ACHN (cell line): ENCODE measurements at places on chromosomes 1 and 21.

DNA sequence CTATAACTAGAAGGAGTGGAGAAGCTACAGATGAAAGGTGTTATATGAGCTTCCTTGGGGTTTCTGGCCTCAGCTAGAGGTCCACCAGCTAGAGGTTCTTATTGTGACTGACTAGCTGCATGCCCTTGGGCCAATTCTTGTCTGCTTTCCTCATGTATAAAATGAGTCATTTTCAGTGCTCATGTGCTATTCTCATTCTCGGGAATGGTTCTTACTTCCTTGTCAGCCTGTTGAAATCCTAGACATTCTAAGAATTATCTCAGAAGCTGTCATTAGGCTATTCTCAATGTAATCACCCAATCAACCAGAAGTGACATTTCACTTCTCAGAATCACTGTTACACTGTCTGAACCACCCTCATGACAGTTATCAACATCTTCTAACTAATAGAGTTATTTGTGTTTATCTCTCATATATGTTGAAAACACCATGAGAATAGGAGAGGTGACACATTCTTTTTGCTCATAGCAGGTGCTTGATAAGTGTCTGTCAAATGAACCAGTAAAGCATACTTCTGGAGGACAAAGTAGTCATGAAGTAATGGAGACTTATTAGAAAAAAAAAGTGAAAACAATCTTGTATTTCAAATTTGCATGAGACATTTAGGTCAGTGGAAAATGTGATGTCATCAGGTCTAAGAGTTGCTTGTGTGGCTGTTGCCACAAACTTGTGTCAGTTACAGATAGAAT is 122.8 kb upstream of the IVNS1ABP start:
- DNase-seq = no peak

- peak; percentile 33 for DNase-seq
Measured at GRCh38 chr1:114718661-114719423, 2.3 kb upstream of the NRAS start.

DNA sequence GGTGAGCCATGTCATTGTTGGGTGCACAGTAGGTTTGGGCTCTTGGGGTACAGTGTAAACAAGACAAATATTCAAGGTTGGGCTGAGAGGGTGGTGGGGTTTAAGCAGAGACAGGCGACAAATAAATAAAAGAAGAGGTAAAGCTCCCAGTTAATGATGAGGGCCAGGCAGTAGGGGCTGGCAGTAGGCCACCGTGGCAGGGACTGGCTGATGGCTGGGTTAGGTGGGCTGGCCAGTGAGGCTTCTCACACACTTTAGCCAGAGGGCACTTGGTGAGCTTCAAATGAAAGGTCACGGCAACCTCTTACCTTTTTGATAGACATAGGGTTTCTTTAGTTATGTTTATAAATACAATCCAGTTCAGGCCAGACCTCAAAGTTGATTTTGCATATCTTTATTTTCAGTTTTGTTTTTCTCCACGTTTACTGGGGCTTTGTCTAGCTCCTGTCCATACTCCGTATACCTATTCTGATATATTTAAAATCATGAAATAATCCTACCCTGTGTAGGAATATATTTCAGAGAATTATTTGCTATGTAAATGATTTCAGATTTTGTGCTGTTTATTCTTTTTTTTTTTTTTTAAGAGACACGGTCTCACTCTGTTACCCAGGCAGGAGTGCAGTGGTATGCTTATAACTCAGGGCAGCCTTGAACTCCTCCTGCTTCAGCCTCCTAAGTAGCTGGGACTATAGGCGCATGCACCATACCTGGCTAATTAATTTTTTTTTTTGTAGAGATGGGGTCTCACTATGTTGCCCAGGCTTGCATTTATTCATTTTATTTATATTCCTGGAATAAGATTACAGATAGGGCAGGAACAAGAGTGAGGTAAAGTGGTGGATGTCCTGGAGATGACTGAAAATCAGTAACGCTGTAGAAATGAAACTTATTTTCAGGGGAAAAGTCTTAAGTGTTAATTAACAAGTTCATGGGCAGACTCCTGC is 122.7 kb downstream of the RYR2 start:
- DNase-seq = no peak

- no peak for DNase-seq
Measured at GRCh38 chr1:227938276-227938675, 9.5 kb downstream of the WNT9A start.

DNA sequence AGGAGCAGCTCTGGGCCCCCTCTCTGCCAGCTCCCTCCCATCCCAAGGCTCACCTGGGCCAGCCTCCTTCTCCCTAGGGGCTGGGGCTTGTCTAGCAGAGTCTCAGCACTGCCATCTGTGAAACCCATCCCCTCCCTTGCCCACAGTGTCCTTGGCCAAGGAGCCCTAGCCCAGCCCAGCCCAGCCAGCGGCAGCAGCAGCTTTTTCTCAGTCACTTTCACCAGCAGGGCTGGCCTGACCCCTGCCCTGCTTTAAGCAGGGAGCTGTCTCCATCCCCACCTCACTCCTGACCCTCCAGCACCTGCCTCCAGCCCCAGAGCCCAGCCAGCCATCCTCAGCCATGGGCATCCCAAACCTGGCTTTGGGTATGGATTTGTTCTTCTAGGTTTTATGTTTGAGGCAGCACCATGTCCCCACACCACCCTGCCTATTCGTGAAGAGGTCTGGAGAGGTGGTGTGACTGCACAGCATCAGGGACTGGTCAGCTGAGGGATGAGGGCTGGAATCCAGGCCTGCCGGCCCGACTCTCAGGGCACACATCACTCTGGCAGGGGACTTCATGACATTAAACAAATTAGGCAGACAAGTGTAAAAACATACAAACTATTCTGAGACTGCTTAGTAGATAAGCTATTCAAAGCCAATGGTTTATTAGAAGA is 36.1 kb upstream of the ABCG1 start:
- DNase-seq = no peak

GRCh38 chr1:198258491-198258890 is 101.7 kb downstream of the NEK7 start:
- DNase-seq = peak; percentile 31

- no peak for DNase-seq
Measured at GRCh38 chr1:229508823-229509337, 739 bp upstream of the NUP133 start.

DNA sequence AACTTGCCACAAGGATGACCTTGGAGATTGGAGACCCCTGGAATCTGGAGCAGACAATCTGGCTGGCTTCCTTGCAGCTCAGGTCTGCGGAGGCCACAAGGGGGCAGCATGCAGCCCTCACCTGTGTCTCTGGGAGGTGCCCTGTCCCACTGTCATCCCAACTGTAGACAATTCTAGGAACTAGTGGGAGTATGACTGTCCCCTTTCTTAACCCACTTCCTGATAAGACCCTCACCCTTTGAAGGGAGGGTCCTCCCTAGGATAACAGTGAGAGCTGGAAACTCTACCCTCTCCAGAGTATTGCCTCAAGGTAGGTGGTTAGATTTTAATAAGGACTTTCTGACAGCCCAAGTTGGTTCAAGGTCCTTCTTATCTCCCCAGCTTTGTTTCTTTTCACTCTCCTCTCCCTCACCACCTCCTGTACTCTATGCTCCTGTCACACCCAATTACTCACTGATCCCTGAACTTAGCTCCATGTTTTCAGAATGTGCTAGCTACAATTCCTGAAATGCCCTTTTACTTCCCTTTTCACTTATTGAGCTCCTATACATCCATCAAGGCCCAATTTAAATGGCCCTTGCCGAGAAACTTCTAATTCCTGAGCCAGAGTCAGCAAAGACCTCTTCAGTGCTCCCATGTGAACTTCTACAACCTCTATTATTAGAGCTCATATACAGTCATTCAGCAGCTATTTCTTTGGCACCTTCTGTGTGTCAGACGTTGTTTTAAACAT is 9.2 kb upstream of the KCNQ4 start:
- peak; percentile 36 for DNase-seq

- DNase-seq = no peak
Measured at GRCh38 chr1:182851825-182852224, 12.7 kb downstream of the DHX9 start.

DNA sequence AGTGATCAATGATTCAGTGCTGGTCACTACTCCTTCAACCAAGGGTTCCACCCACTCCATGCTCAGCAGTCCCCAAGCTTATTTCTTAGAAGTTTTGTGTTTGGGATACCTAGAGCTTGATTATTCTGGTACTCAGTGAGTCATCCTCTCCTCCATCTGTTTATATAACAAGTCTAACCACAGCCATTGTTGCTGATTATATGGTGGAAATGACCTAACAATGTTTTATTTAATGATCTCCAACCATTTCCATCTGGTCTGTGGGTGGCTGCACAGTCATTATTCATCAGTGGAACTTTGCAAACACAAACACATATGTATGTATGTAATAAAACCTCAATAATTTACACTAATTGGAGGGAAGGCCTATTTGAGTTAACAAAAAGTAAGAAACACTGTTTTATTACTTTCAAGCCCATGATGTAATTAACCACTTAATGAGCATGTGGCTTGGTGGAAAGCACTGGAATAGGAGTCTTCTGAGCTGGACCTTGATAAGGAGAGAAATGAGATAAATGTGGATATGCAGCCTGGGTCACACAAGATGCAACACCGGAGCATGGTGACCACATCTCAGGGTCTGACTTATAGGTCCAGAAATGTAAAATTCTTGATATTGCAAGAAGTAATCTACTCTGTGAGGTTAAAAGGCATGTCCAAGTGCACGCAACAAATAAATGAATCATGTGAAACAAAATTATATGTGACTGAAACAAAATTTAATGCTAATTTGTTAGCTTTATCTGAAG is 99.0 kb upstream of the WLS start:
- DNase-seq = peak; percentile 9

DNA sequence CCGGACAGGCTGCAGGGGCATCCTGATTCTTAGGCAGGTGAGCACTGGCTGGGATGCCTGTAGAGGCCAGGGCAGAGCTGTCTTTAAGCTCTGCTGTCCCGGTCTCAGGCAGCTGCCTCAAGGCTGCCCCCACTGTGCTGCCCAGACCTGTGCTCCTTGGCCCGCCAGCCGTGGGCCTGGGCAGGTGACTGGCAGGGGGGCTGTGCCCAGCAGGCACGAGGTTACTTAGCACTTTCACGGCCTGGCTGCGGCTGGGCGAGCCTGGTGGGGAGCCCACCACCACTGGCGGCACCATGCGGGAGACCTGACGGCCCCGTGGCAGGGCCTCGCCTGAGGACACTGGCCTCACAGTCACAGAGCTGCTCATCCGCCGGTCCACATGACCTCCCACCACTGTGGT is 8.2 kb downstream of the CRYBG2 start:
- no peak for DNase-seq

DNA sequence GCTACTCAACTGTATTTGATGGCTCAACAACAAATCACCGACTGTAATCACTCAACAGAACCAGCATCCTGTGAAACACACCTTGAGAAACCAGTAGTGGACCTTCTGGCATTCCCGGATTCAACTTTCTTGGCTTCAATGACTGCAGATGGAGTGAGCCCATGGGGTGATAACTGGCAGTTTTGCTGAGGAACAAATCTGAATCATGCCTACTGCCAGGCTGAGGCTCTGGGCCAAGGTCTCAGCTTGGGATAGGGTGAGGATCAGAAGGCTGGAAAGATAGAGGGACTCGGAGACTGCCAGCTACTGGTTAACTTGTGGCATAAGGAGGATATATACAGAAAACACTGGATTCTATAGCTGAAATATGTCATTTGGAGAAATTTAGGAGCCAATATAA is 63.5 kb upstream of the DIRAS3 start:
- DNase-seq = no peak

GRCh38 chr1:205569411-205570172 is 62.2 kb downstream of the ELK4 start:
- DNase-seq = no peak

DNA sequence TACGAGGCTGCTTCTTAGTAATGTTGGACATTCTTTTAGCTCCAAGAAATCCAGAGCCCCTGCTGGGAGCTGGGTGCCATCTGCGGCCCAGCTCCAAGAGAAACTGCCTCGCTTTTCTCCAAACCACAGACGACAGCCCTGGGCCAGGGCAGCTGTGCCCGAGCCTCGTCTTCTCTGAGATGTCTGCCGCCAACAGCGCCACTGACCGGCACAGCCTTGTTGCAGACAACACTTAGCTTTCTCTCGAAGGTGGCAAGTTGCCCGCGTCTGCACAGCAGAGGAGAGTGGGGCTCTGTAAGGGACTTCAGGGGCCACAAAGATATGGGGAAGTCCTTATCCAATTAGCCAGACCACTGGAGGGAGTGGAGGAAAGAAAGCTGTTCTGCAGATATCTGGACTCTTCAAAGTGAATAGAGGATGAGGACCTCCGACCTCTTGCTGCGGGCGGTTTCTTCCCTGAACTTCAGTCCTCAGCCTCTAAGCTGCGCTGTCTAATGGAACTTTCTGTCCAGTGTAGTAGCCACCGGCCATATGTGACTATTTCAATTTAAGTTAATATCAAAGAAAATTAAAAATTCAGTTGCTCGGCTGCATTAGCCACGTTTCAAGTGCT is 63.9 kb upstream of the DISP3 start:
- no peak for DNase-seq

GRCh38 chr1:98437011-98437410 is 224.5 kb upstream of the SNX7 start:
- no peak for DNase-seq

- no peak for DNase-seq
Measured at GRCh38 chr1:57218487-57219079, 205.3 kb downstream of the DAB1 start.

- DNase-seq = no peak
Measured at GRCh38 chr1:185305419-185305818, 11.6 kb downstream of the IVNS1ABP start.

DNA sequence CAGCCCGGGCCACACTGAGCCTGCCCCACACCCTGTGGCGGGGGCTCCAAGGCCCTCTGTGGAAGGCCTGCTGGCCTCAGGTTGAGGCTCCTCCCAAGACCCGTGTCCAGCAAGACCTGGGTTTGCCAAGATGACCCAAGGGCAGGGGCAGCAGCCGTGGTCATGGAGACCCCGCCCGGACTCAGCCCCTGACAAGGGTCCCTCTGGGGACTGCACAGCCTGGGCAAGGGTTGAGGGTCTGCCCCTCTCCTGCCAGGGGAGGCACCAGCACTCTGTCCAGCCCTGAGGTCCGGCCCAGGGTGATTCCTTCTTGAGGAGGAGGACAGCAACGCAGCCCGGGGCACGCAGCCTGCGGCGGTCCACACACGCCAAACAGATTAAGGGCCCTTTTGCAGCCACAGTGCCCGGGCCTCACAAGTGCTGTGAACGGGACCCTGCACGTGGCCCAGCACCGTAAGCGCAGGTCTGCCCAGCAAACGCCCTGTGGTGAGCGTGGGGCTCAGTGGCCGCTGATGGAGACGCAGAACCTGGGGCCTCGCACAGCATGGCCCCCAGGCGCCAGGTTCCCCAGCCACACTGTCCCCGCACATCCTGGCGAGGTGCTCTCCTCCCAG is 3.4 kb downstream of the SPATC1L start:
- no peak for DNase-seq

- DNase-seq = no peak
Measured at GRCh38 chr1:47137925-47138615, 829 bp downstream of the CYP4A22 start.

- DNase-seq = no peak
Measured at GRCh38 chr1:221078260-221078965, 199.2 kb downstream of the HLX start.

GRCh38 chr1:156743367-156744302 is 2.7 kb upstream of the MRPL24 start:
- no peak for DNase-seq
